NCI-H187 (cell line): ENCODE measurements at places on chromosomes 4 and X.
A peak's percentile ranks its signal among the peaks of the same experiment; 100 is the strongest.

- no peak for DNase-seq
Measured at GRCh38 chr4:7806338-7807090, 133.1 kb downstream of the AFAP1 start.

DNA sequence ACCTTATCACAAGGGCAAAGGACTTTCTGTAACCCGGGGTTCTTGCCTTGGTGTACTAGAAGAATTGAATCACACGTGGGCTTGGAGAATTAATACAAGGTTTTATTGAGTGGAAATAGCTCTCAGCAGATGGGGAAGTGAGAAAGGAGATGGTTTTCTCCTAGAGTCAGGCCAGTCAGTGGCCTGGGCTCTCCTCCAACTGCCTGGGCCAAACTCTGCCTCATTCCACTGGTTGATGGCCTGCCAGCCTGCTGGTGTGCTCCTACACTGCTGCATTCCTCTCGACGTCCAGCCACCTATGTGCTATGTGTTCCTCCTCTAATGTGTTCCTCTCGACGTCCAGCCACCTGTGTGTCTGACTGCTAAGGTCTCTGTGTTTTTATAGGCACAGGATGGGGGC is 35.3 kb upstream of the SPIN2A start:
- no peak for DNase-seq

- no peak for DNase-seq
Measured at GRCh38 chrX:72273718-72274117, 3.3 kb downstream of the RPS4X start.

DNA sequence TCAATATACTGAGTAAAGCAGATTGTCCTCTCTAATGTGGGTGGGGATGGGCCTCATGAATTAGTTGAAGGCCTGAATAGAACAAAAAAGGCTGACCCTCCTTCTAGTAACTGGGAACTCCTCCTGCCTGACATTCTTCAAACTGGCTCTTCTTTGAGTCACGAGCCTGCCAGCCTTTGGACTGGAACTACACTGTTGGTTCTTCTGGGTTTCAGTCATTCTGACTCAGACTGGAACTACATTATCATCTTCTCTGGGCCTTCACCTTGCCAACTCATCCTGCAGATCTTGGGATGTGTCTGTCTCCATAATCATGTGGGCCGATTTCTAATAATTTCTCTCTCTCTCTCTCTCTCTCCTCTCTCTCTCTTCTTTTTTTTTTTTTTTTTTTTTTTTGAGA is 26.9 kb upstream of the CT47C1 start:
- no peak for DNase-seq

DNA sequence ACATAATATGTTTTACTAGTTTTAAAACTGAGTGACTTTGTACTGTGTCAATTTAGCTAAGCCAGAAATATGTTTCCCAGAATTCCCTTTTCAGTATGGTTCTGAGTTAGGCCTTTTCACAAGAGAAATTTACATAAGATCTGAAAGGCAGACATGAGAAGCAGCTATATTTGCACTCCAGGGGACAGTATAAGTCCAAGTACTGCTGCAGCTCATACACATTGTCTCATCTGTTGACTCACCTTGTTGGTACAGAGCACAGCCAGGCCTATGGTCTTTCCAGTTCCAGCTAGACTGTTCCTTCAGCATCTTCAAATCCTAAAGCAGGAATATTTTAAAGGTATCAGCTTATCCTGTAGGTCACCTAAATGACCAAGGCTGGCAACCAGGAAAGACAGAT is 53.5 kb downstream of the BMP3 start:
- no peak for DNase-seq

- no peak for DNase-seq
Measured at GRCh38 chr4:40916880-40917279, 167.1 kb downstream of the NSUN7 start.

GRCh38 chr4:38065176-38065575 is 105.0 kb downstream of the PTTG2 start:
- DNase-seq: no peak

DNA sequence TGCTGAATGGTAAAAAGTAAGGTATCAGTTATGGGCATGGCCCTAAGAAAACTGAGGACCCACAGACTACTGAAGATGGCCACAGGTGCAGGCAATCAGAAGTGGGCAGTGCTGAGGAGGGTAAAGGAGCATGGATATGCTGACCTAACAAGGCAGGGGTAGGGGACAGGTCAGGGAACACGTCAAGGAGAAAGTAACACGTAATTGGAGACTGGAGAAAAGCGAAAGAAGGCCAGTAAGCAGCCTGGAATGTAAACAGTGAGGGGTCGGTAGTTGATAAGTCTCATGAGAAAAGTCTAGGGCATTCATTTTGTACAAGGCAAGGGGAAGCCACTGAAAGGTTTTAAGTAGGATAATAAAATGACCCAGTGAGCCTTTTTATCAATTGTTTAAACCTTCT is 153.3 kb downstream of the PRDM5 start:
- no peak for DNase-seq

- DNase-seq: no peak
Measured at GRCh38 chr4:154623436-154623835, 11.0 kb upstream of the FGG start.

DNA sequence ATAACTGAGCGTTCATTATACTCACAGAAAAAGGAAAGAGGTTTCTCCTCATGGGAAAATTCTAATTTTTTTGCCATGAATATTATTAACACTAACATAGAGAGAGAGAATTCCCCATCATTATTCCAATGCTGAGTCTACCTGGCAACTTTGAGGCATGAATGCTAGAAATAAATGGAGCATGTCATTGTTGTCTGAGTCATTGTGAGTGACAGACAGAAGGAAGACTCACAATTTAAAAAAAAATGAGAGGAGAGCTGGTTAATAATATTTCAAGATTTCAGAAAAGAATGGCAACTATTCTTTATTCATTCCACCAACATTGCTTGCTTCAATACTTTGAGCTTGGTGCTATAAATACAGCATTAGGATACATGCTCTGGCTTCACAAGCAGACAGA is 170.4 kb upstream of the HS3ST1 start:
- no peak for DNase-seq

- DNase-seq: no peak
Measured at GRCh38 chr4:140298001-140298400, 75.4 kb upstream of the SCOC start.

DNA sequence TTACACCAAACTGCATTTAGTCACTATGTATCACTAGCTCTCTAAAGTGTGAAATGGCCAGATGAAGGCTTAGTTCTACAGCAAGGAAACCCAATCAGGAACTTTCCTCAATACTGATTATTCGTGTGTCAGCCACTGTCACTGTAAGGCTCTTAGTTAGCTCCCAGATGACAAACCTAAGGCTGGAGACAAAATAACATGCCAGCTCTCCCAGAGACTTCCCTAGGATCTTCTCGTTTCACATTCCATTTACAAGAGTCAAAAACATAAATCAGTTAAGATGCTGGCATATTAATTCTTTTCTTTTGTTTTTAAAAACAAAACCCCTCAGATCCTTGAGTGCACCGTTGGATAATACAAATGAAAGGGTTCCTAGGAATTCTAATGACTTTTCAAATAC is 88.2 kb upstream of the TFDP3 start:
- no peak for DNase-seq

DNA sequence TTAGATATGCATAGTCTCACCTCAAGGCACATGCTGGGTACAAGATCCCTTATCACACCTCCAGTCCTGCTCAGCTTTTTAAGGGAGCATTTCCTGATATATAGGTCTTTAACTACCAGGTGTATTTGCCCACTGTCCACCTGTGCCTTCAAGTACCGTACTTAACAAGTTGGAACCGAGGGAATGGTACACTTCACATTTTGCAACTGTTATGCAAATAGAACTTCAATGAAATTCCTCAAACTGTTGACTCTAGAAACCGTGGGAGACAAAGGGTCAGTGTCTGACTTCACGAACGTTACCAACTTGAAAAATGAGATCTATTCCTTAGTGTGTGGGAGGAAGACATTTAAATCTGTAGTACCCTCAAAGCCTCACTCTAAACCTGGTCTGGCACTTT is 5.2 kb downstream of the TRIM2 start:
- peak; percentile 45 for DNase-seq

- DNase-seq: no peak
Measured at GRCh38 chrX:2594491-2594890, 93.7 kb upstream of the DHRSX start.

- DNase-seq: no peak
Measured at GRCh38 chr4:48149827-48150370, 15.8 kb upstream of the TXK start.

DNA sequence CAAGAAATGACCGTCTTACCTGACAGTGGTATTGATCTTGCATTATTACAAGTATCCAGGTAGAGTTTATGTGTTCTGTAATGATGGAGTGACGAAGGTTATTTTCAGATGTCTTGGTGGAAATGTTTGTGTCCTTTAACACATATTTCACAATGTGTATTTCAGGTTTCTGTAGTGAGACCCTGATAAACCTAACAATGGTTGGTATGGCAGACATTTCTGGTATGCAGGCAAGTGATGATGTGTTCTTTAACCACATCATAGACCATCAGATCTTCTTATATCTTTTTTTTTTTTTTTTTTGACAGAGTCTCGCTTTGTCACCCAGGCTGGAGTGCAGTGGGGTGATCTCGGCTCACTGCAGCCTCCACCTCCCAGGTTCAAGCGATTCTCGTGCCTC is 14.6 kb upstream of the ATXN3L start:
- no peak for DNase-seq

GRCh38 chr4:45663003-45663402 is 460.9 kb downstream of the GABRG1 start:
- DNase-seq: no peak

DNA sequence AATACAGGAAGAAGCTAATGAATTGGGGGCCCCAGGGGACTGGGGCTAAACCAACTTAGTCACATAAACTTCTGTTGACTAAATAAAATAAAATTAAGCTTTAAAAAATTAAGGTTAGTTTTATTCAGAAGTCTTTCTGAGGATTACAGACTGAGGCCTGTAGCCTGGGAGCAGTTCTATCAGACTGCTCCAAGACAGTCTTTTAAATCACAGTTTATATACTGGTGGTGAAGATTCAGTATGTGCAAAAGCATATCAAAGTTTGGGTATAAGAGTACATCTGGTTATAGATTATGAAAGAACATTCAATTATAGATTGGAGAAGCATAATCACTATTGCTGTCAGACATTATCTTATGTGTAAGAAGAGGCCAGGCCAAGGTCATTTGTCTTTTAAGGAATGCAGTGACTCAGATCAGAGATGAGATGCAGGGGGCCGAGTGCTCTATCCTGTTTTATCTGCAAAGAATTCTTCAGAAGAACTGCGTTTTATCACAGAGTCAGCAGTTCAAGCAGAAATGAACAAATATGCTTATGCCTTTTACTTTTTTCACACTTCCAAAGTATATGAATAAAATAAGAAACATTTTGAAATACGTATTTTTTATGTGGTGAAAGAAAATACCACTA is 109.4 kb downstream of the PDHA2 start:
- DNase-seq: no peak

DNA sequence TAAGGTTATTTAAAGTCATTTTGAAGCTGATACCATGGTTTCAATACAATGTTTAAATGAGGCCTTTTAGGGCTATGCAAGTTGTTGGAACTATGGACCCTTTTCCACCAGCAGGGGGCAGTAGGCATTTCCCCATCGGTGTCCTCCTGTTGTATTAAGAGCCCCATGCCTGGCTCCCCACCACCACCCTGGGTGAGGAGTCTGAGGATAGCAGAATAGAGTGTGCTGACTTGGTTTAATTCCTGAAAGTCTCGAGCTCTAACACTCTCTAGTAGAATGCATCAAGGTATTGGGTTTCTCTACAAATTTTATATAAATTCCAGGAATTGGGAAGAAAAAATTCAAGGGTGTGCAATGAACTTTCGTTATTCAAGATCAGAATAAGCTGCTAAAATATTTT is 234.8 kb upstream of the JADE1 start:
- no peak for DNase-seq

GRCh38 chr4:88659055-88659889 is 38.4 kb downstream of the NAP1L5 start:
- DNase-seq: no peak

- no peak for DNase-seq
Measured at GRCh38 chrX:124211312-124211942, 121.0 kb upstream of the TEX13D start.

DNA sequence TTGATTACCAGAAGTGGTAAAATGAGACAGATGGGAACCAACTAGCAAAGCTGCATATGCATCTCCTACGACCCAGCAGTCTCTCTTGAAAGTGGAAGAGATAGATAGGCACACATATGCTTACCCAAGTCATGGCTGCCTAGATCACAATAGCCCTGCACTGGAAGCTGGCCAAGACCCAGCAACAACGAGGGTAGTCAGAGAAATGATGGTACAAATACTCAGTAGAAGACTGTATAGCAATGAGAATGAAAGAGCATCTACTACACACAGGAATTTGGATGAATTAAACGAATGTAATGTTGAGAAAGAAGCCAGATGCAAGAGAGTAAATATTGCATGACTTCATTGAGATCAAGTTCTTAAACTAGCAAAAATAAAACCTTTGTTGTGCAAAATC is 100.3 kb upstream of the FAT1 start:
- DNase-seq: no peak

GRCh38 chrX:140034916-140035315 is 69.6 kb upstream of the CXorf66 start:
- DNase-seq: no peak

DNA sequence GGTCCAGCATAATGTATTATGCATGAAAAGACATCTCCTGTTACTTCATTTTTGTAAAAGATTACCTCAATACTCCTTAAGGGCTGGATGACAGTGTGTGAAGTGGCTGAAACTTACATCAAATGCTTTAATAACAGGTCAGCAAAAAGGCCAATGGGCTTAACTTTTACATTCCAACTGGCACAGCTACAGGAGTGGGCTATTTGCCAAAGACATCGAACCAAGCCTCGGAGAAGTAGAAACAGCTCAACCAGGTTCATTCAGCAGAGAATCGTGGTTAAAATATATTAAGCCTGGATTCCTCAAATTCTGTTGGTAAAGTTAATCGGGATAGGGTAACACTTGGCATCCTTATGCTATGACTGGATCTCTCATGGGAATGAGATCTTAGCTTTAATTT is 639.7 kb downstream of the TRIML1 start:
- DNase-seq: no peak

DNA sequence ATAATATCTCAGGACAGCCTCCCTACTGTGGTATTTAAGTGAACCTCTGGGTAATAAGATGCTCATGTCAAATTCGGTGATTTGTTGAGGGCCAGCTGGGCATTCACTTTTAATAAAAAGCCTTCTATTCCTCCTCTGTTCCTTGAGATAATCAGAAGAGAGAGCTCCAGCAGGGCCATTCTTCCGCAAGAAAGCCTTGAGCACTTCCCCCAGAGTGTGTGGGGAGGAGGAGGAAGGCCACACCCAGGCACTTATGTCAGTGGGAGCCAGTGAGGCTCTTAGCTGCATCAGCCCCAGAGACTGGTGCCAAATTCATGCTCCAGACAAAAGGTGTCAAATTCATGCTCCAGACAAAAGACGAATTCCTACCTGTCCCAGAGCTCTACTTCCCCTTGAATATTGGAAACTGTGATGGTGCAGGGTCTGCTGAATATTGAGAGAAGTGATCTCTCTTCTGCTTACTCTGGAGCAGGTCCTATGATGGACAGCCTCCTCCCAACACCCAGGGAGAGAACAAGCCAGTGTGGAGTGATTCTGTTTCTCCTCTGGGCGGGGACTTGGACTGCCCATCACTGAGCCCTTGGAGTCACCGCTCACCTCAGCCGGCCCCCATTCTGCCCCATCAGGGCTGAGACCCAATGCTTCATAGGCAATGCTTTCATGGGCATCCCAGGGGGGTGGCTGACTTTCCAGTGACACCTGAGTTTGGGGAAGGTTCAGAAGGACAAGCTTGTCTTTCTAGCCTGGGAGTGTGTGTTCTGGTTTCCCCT is 68.1 kb downstream of the FHDC1 start:
- no peak for DNase-seq

GRCh38 chrX:84611843-84612636 is 109.8 kb upstream of the HDX start:
- DNase-seq: no peak
